Cerebellum (tissue), 4 donors: ENCODE measurements at places on chromosomes 16 and 17. TPM values are rescaled to one million over a fixed set of nuclear protein-coding genes. Genes with fewer than 3 reads are reported as not detected.

MPDU1 gene
- total RNA-seq, result 37.6 TPM

KCNH4 gene
- total RNA-seq, result 0.82 TPM

ERBB2 gene
- 16.9 TPM for total RNA-seq

GNAO1 gene
- total RNA-seq, result 71.6 TPM

PRSS33 gene
- not detected for total RNA-seq

ABCC6 gene
- total RNA-seq, result 0.18 TPM

CMTM2 gene
- not detected for total RNA-seq

FBXL16 gene
- total RNA-seq, result 5.4 TPM

ITGAL gene
- 1.5 TPM for total RNA-seq

CTRB2 gene
- total RNA-seq, result not detected

ORC6 gene
- 15.6 TPM for total RNA-seq

BEAN1 gene
- 5.3 TPM for total RNA-seq

GRCh38 chr17:1754430-1755112, 7.3 kb upstream of the SERPINF1 start:
- no peak for DNase-seq

- no peak for DNase-seq
Observed at GRCh38 chr16:4318451-4318910, 2.6 kb downstream of the GLIS2 start.

GRCh38 chr16:75224306-75225082, 5.7 kb downstream of the CTRB1 start:
- DNase-seq, result peak; percentile 13

DNA sequence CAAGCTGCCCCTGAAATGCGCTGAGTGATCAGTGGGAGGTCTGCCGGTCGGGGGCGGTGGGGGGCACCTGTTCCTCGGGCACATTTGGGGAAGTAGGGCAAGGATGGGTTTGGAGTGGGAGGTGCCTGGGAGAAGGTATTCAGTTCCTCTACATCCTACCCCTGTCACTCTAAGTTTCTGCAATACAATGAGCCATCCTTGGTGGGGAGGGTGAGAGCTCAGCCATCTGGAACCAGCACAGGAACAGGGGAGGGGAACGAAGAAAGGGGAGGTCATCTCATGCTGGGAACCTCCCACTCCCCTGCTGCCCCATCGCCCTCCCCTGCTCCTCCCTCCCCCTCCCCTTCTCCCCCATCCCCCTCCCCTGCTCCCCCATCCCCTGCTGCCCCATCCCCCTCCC, 4.2 kb downstream of the DPH1 start:
- no peak for DNase-seq

GRCh38 chr16:87178977-87179376, 138.2 kb downstream of the C16orf95 start:
- DNase-seq, result no peak

DNA sequence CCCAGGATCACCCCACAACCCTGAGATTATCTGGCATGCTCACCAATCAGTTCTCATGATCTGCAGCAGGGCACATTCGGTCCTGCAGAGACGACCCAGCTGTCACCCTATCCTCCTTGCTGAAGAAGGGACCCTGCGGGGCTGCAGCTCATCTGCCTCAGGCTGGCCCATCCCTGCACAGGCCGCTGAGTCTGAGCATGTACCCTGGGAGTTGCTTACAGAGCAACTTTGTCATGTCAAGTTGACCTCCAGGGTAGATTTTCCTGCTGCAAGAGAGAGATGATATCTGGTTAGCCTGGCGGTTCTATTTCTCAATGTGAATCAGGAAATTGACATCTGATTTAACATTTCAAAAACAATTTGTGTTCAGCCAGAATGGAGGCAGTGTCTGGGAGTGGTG, 36.0 kb upstream of the ADCY9 start:
- no peak for DNase-seq

DNA sequence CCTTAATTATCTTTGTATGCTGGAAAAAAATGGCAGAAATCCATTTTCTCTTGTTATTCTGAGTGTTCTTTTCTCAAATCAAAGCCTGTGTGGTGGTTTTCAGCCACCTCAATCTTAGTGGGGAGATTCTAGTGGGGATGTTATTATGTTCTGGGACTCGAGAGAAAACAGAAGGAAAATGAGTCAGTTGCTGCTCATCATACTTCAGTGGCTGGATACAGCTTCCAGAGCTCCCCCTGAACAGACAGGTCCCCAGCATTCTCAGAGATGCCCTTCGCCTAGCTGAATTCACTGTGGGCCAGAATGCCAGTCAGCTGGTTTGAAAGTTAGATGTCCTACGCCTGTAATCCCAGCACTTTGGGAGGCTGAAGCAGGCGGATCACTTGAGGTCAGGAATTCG, 8.5 kb downstream of the ST6GALNAC1 start:
- no peak for DNase-seq

- no peak for DNase-seq
Observed at GRCh38 chr17:49341356-49341755, 20.7 kb downstream of the ZNF652 start.

GRCh38 chr16:75312875-75313274, 61.5 kb upstream of the BCAR1 start:
- DNase-seq, result no peak

- DNase-seq, result peak; percentile 38
Observed at GRCh38 chr17:43880420-43880991, 26.8 kb downstream of the MPP2 start.

- DNase-seq, result peak; percentile 67
Observed at GRCh38 chr17:77363821-77364361, 223.1 kb downstream of the SEC14L1 start.

DNA sequence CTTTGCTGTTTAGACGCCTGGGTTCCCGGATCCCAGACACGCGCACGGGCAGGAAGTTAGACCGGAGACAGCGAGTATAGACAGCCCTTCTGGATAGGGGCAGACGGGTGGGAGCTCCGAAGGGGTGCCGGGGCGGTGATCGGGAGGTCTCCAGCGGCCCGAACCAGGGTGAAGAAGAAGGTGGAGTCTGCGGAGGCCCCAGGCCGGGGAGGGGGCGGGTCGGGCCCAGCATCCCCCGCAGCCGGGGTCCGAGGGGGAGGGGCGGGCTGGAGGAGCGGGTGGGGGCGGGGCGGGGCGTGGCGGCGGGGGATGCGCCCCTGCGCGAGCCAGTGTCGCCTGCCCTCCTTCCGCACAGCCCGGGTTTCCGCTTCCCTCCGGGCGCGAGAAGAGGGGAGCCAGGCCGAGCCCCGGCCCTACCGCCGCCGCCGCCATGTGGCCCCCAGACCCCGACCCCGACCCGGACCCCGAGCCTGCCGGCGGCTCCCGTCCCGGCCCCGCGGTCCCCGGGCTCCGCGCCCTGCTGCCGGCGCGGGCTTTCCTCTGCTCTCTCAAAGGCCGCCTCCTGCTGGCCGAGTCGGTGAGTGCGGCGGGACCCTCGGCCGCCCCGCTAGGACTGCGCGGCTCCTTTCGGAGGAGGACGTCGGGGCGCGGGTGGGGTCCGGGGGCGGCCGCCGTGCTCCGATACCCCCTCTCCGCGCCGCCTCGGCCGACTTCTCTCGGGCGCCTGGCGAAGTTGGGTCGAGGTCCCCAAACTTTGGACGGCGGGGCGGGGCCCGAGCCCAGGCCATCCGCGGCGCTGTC, at the start of gene CMTM3:
CMTM3 (plus strand) TSS at position 329 of the 801 bp plus-strand sequence; CDS start at position 431, 102 bp downstream.
- no peak for DNase-seq

DNA sequence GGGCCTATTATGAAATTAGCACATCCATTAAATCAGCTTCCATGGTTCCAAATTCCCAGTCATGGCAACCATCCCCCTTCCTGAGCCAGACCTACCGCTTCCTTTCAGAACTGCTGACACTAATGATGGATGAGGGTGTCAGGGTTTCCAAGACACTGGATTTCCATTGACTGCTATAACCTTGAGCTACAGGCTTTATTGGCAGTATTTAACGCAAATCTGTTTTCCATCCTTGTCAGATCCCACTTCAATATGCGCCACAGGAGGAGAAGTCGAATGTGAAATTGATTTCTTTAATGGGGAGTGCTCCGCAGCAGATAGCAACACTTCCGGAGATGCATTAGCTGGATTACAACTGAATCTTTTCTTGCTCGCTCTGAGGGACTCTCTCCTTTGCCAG, 197.1 kb downstream of the HS3ST4 start:
- no peak for DNase-seq

GRCh38 chr17:82767041-82767754, 15.3 kb downstream of the TBCD start:
- peak; percentile 24 for DNase-seq

- no peak for DNase-seq
Observed at GRCh38 chr17:4492721-4493561, 5.7 kb upstream of the SPNS2 start.

DNA sequence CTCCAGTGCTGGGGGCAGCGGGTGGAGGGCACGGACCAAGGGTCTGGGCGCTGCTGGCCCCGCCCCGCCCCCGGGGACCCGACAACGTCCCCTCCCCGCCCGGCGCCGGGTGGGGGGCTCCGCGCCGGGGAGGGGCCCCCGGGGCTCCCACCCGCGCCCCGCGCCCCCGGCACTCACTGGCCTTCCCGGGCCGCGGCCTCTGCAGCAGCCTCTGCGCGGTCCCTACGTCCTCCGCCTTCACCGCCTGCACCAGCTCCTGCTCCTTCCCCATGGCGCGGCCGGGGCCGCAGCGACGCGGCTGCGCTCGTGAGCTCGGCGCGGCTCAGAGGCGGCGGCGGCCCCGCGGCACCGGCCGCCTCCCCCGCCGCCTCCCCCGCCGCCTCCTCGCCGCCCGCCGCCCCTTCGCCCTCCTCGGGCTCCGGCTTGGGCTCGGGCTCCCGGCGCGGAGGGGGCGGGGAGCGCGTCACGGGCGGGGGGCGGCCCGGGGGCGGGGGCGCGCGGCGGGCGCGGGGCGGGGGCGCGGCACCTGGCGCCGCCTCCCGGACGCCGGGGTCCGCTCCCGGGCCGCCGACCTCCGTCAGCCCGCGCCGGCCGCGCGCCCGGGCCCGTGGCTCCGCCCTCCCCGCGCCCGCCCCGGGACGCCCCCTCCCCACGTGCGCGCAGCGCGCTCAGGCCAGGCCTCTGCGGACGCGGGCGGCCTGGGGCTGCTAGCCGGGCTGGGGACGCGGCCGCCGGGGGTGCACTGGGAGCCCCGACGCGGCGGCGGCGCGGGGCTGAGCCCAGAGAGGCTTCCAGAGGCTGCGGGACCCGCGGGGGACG, at the start of gene CASKIN1:
CASKIN1 (minus strand) TSS at position 444 of the 819 bp plus-strand sequence; CDS start at position 271, 173 bp downstream.
- DNase-seq, result no peak

- no peak for DNase-seq
Observed at GRCh38 chr17:83103200-83103942, 24.0 kb downstream of the METRNL start.

DNA sequence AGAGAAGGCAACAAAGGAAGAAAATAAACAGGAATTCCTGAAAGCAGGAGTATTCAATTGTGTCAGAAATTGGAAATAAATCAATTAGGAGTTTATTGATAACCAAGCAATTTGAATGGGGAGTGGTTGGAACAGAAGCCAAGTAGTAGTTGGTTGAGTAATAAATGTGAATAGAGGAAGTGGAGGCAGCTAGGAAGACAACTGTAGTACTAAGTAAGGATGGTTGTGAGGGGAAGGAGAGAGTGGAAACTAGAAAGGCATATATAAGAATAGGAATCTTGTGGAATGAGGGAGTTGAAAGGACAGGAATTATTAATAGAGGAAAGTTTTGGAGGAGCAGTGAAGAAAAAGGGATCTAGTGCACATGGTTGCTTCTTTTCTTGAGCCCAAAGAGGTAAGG, 34.4 kb downstream of the NFAT5 start:
- DNase-seq, result no peak
